ENCODE measurements at places on chromosomes 1 and 21.
A peak's percentile ranks its signal among the peaks of the same experiment; 100 is the strongest.

DNA sequence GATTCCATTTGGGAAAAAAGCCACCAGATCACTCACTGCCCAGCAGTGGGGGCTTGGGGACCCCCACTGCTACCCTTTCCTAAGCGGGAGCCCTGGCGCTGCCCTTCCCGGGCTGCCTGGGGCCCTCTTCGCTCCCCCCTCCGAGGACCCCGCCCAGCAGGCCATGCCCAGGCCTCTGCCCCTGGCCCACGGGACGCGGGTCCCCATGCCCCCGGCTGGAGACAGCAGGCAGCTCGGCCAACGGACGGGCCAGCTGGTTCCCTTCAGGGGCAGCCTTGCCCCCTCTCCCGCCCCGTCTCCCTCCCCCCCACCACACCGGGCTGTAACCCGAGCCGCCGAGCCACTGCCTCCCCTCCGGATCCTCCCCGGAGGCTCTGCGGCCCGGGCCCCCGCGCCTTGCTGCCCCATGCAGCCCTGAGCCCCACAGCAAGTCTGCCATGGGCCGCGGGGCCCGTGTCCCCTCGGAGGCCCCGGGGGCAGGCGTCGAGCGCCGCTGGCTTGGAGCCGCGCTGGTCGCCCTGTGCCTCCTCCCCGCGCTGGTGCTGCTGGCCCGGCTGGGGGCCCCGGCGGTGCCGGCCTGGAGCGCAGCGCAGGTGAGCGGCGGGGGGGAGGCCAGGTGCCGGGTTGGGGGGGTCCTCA, at the start of gene MMP23B:
TSS of gene MMP23B (plus strand) at position 392 of the 639 bp plus-strand sequence. CDS start at position 438, 46 bp downstream.
- no peak for DNase-seq

- DNase-seq, result peak; percentile 28
Observed at GRCh38 chr1:200153277-200154055, 126.0 kb downstream of the NR5A2 start.

DNA sequence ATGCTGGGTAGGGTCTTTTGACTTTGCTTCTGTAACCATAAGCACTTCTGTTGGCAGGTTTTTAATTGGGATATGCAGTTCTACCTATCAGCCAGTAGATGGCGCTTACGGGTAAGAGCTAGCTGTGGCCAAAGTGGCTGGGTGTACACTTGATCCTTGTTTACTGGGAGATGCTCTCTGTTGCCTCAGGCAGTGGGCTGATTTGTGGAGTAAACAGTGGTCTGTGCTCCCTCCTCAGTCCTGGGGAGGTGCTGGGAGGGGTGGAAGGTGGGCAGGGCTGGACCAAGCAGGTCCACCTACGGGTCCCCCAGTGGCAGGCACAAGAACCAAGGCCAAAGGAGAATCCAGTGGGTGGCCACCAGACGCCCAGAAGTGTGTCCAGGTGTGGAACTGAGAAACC, 43.4 kb downstream of the RALGPS2 start:
- no peak for DNase-seq

DNA sequence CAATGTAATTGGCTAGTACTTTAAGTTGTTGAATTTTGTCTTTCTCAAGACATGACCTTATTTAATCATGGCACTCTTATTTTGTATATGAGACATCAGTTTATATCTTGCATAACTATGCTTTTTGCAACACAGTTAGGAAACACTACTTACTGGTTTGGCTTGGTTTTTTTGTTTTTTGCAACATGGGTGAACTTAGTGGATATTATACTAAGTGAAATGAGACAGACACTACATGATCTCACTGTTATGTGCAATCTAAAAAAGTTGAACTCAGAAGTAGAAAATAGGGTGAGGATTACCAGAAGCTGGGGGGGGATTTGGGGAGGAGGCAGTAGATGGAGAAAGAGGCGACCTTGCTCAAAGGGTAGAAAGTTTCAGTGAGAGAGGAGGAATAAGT, 132.1 kb downstream of the PLA2G4A start:
- DNase-seq, result no peak

DNA sequence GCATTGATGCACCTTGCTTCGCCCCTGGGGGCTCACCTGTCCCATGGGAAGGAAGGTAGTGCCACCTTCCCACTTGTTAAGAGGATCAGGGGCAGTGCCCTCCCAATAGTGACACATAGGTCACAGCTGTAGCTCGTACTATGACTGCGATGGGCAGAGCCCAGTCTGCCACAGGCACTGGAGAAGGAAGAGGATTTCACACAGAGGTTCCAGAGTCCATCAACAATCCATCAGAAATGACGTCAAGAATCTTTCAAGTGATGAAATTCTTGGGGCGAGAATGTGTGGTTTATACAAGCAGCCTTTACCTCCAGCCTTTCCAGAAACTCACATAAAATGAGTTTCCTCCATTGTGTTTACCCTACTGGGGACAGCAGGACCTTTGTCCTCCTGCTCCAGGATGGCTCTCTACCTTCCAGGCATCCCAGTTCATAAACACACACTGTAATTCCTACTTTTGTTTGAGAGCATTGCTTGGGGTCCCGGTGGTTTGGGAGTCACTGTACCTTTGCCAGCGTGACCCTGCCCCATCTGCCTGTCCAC, 260.6 kb upstream of the VAMP3 start:
- DNase-seq, result no peak

DNA sequence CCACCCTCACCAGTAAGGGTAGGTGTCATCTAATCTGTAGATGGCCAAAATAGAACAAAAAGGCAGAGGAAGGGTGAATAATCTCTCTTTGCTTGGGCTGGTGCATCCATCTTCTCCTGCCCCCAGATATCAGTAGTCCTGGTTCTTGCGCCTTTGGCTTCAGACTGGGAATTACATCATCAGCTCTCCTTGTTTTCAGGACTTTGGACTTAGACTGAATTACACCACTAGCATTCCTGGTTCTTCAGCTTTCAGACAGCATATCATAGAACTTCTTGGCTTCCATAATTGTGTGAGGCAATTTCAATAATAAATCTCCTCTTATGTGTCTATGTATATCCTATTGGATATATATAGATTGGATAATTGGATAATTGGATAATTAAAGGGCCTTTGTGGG, 403.0 kb upstream of the USP24 start:
- DNase-seq, result no peak

DNA sequence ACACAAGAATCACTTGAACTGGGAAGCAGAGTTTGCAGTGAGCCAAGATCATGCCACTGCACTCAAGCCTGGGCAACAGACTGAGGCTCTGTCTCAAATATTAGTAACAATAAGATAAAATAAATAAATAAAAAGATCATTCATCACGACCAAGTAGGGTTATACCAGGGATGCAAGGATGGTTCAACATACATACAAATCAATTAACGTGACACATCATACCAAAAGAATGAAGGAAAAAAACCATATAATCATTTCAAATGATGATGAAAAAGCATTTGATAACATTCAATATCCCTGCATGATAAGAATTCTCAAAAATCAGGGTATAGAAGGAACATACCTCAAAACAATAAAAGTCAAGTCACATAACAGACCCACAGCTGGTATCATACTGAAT, 38.3 kb downstream of the PHTF1 start:
- DNase-seq, result no peak

DNA sequence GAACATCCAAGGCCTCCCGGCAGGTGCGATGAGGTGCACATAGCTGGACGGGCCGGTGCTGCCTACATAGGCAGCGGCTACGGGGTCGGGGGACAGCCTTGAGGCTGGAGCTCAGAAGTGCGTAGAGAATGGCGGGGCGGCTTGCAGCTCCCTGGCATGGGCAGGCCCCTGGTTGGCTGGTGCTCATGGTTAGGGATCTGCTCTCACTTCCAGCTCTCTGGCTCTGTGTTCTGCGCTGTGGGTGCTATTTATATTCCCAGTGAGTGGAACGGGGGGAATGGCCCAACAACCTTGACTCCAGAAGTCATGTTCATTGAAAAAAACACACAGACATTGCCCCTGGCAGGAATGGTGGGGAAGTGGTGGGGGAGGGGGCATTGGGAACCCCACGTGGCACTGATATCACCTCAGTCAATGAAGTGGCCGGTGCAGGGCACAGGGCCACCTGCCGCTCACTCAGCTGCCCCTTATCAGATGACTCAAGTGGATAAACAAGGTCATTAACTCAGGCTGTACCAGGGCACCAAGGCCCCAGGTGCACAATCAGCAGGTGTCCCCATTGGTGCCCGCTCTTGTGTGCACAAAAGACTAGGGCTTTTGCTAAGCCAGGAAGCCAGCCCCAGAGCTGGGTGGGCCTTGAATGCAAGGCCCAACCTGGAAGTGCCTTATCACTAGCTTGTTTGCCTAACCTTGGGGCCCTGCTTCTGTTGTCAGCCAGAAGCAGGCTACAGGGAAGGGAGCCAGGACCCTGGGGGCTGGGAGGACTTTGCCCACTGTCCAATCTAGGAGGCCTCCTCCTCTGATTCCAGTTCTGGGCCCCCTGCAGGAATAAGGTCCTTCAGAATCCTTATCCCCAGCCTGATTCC, at the start of gene NR0B2:
TSS of gene NR0B2 (minus strand) at position 222 of the 866 bp plus-strand sequence. CDS start at position 187, 35 bp downstream.
- no peak for DNase-seq

DNA sequence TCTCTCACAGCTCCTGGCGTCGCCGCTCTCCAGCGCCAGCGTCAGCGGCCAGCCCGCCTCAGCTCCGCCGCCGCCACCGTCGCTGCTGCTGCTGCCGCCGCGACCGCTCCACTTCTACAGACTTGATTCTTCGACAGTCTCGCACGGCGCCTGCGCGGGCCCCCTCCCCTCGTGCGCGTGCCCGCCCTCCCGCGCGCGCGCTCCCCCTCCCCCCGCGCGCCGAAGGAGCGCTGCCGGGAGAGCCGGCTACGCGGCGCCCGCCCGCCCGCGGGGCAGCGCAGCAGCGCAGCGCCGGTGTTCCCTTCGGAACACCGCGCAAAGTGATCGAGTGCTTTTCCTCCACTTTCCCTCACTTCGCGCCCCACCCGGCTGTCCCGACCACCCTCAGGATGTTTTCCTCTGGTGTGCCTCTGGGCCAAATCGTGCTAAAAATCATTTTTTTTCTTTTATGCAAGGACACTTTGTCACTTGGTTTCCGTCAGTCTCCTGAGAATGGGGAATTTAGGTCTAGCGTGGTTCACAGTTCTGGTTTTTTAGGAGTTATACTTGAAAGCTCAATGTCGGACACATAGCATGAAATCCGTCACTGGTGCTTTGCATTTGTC, at the start of gene IRF2BP2:
TSS of gene IRF2BP2 (minus strand) at position 118 of the 605 bp plus-strand sequence. CDS start 684 bp downstream, outside the sequence.
- DNase-seq, result peak; percentile 75

DNA sequence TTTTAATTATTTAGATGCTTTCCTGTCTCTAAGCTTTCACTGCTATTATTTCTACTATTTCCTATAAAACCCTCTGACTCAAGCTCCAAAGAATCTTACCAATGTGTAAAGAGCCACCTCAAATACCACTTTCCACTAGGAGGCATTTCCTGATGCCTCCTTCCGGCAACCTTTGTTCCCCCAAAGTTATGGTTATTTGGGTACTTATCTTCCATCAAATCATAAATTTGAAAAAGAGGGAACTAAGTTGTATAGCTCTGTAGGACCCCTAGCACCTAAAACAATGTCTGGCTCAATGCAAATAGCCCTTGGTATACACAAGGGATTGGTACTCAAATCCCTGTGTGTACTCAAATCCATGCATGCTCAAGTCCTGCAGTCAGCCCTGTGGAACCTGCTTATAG, 79.6 kb downstream of the NME7 start:
- DNase-seq, result no peak

GRCh38 chr1:228217551-228218344, 9.9 kb downstream of the OBSCN start:
- no peak for DNase-seq

DNA sequence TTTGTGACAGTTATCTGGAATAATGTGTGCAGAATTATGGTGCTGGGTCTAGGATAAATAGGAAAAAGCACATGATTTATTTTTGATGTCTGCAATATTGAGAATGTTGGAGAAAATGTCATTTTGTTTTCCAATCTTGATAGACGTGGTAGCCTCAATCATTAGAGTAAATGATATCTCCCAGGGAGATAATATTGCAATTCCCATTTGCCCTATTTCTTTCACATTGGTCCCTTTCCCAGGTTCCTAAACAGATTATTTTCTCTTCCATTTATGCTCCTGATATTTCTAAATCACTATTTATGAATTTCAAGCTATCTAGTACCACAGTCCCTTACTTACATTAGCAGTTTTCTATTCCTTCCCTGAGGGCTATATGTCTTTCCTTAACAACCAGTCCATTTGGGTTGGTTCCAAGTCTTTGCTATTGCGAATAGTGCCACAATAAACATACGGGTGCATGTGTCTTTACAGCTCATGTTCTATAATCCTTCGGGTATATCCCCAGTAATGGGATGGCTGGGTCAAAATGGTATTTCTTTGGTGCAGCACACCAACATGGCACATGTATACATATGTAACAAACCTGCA, 447.3 kb downstream of the PLA2G4A start:
- DNase-seq, result no peak

- DNase-seq, result no peak
Observed at GRCh38 chr1:20551945-20552727, at the start of gene FAM43B. FAM43B (plus strand) TSS chr1:20552573; CDS start chr1:20552974, 401 bp downstream.

DNA sequence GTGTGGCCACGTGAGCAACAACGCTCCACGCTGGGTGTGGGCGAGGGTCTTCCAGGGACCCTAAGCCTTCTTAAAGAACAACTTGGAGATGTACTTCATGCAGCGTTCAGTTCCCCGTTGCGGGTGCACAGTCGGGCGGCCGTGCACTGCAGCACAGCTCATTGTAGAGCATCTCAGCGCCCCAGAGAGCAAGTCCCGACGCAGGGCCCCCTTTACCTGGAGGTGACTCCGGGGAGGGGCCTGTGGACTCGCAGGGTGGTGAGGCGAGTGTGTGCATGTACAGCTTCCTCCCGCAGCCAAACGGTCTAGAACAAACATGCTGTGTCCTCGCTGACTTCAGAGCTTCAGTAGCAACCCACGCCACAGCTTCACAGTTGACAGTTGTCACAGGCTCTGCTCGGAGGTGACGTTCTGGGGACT, 19.5 kb downstream of the RRP1 start:
- no peak for DNase-seq

DNA sequence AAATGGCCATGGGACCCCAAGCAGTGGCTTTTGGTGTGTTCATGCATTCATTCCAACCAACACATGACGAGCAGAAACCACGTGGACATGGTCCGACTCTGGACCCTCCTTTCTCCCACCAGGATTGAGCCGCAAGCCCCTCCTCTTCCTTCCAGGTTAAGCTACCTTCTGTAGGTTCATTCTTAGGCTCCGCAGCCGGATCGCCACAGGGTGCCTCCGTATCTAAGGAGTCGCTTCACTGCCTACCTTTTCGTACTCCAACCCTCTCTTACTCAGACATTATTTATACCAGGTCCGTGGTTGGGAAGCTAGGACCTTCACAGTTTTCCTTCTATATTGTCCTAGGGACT, 63.6 kb downstream of the RHBG start:
- DNase-seq, result no peak

DNA sequence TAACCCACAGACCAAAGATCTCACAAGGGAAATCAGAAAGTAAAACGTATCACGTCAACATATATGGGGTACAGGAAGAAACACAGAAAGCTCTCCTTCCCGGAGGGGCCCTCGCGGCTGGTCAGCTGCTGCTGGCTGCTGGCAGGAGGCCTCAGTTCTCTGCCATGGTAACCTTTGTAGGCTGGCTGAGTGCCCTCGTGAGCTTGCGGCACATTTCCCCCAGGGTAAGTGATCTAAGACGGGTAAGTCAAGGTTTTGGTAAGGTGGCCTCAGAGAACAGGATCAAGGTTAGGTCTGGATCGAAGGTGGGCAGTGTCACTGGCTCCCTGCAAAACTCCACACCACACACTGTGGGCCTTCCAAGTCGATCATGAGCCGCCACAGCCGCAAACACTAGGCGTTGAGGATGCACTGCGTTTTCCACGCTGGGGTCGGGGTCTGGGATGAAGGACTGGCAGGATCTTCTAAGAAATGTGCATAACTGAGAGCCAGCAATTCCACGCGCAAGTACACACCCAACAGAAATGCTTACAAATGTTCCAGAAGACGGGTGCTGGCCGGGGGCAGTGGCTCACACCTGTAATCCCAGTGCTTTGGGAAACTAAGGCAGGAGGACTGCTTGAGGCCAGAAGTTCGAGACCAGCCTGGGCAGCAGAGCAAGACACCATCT, 33.9 kb downstream of the WDR4 start:
- DNase-seq, result no peak

- no peak for DNase-seq
Observed at GRCh38 chr1:219733511-219734174, 120.7 kb upstream of the ZC3H11B start.
